Activated CD4-positive, alpha-beta T cell treated with anti-CD3 and anti-CD28 coated beads for 4 hours (primary cell): ENCODE measurements at places on chromosomes 13 and 19.
A peak's percentile ranks its signal among the peaks of the same experiment; 100 is the strongest.

DNA sequence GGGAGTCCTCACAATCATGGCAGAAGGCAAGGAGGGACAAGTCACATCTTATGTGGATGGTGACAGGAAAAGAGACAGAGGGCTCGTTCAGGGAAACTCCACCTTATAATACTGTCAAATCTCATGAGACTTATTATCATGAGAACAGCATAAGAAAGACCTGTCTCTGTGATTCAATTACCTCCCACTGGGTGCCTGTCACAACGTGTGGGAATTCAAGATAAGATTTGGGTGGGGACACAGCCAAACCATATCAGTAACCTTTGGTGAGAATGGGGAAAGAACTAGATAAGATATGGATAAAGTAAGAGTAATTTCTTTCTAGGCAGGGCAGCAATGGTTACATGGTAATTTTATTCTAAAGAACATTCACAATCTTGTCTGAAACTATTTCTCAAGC lies 344.9 kb upstream of the KLF12 start:
- DNase-seq, result no peak

DNA sequence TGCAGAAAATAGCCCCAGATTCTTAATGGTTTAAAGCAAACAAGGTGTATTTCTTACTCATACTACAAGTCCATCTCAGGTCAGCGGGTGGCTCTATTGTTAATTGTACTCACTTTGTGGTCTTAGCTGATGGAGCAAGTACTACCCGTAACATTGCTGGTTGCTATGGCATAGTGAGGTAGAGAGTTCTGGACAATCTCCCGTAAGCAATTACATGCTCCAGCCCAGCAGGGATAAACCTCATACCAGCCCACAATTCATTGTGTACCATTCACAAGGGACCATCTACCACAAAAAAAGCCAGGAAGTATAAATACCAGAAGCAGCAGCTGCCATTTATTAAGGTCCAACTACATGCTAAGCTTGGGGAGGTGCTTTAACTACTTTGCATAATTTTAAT lies 167.1 kb downstream of the PCDH9 start:
- DNase-seq, result no peak

DNA sequence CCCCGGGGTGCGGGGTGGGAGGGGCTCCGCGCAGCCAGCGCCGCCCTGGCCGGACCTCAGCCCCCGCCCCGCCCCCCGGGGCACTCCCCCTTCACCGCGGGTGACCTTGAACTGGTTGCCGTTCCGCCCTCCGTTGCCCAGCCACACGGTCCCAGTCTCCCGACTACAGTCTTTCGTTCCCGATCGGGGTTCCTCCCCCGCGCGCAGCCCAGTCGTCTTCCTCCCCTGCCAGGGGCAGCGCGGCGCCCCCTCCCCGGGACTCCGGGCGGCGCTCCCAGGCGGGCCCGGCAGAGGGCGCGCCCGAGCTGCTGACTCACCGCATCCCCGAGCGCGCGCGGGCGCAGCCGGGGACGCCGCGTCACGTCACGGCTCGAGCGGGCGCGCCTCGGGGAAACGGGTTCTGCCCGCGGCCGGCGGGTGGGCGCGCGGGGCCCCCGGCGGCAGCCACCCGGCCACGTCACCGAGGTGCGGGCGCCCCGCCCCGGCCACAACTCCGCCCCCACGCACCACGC lies 459 bp downstream of the MIDN start:
- peak; percentile 87 for DNase-seq

DNA sequence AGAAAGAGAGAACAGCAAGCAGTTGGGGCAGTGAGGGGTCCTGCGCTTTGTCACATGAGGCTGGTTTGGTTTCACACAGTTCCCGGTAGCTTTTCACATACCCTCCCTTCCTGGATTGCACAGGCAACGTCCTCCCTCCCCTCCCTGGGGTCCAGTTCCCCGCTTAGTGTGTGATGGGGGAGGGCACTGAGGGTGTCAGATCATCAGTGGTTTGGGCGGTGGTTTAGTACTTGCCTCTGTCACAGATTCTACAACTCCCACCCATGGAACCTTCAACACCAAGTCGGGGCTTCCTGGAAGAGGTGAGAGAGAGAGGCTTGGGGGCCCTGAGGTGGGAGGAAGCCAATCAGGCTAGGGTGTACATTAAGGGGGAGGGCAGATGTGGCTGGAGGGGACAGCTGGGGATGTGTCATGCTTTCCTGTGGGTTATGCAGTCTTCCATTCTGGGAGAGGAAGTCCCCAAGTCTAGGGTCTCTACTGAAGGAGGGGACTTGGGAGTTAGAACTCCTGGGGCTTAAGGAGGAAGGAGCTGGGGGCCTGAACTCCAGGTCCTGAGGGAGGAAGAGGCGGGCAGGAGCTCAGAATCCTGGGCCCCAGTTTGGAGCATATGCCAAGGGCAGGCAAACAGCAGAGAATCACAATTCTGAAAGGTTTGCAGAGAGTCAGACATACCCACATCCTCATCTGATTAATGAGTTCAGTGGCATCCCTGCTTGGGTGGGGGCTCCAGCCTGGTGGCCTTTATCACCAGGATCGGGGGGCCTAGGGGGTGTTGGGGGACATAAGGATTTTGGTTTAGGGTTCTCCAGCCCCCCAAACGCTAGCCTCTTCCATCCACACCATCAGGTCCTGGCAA lies at the start of gene NKG7:
Gene NKG7, minus strand, starts transcription at position 6 of the 856 bp plus-strand sequence. CDS start 119 bp downstream, outside the sequence.
- peak; percentile 70 for DNase-seq

- no peak for DNase-seq
Measured at GRCh38 chr19:13036366-13036976, 41.2 kb downstream of the NFIX start.

- DNase-seq, result no peak
Measured at GRCh38 chr13:44347949-44348348, 25.7 kb upstream of the SERP2 start.
